ENCODE measurements at places on chromosomes 4 and X.

DNA sequence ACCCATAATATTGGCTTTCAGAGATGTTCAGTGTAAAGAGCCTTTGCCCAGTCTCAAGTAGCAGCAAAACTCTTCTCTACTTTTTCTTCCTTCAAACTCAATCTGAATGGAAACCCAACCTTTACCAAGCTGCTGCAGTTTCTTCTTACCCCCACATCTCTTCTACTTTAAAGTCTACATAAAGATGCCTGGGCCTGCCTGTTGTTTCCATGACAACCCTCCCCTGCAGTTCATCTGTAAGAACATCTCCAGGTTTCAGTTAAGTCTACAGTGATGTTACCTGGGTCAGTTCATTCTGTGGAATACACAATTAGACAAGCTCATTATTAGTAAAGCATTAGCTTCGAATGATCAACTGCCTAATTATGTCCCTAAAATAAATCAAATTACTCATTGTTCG is 81.4 kb downstream of the SPANXN3 start:
- no peak for DNase-seq

GRCh38 chrX:153793291-153793690 is 884 bp downstream of the IDH3G start:
- DNase-seq: no peak

- no peak for DNase-seq
Measured at GRCh38 chr4:148778980-148779675, 336.9 kb upstream of the NR3C2 start.

GRCh38 chr4:28211676-28212470 is 1351.2 kb downstream of the STIM2 start:
- no peak for DNase-seq
